MCF 10A (cell line): ENCODE measurements at places on chromosomes 4 and X.
A peak's percentile ranks its signal among the peaks of the same experiment; 100 is the strongest.

DNA sequence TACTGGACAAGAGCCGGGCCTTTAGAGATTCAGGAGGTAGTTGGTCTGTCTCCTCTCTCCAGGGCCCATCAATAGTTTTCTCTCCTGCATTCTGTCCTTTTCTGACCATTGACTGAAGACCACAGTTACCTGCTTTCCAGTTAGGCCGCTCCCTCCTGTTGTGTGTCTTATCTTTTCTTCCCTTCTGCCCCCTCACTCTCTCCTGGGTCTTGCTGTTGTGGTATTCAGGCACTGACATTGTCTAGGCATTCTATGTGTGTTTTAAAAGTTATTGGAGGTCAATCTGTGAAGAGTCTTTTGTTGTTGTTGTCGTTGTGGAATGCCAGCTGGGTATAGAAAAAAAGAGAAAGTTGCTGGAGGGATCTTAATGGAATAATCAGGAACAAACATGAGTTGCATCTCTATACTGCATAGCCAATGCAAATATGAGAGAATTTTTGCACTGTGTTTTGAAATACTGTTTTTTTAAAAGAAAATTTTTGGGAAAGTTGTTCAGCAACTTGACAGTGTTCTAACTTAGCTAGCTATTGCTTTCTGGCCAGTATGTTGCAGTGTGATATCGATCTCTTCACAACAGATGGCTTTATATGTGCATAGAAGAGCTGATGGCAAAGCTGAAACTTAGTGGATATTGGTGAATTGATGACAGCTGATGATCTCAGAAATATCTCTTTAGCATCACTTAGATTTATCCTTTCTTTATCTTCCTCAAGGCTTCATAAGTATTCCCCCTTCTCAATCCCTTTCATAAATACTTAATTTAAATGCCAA is 240.7 kb downstream of the C4orf33 start:
- DNase-seq, result no peak

GRCh38 chrX:18377796-18378195 is 23.3 kb upstream of the SCML2 start:
- DNase-seq, result peak; percentile 37

GRCh38 chr4:173464481-173464880 is 65.5 kb downstream of the HAND2 start:
- no peak for DNase-seq

- no peak for DNase-seq
Measured at GRCh38 chrX:31603411-31604120, 531.7 kb upstream of the FTHL17 start.

DNA sequence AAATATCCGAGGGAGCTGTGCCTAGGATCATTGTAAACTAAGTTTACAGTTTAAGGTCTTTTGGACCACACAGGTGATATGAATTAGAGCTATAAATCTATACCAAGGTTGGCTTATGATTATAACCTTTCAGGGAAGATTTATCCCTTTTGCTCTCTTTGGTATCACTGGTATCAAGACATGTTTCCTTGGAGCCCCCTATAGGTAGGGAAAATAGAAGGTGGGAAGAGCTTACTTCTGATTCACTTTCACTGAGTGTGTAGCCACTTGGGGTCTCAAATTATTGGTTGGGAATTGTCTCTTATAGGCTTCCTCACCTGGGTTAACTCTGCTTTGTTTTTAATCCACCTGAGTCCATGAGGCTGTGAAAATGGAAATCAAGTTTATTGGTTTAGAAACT is 262.1 kb upstream of the NR3C2 start:
- DNase-seq, result no peak

DNA sequence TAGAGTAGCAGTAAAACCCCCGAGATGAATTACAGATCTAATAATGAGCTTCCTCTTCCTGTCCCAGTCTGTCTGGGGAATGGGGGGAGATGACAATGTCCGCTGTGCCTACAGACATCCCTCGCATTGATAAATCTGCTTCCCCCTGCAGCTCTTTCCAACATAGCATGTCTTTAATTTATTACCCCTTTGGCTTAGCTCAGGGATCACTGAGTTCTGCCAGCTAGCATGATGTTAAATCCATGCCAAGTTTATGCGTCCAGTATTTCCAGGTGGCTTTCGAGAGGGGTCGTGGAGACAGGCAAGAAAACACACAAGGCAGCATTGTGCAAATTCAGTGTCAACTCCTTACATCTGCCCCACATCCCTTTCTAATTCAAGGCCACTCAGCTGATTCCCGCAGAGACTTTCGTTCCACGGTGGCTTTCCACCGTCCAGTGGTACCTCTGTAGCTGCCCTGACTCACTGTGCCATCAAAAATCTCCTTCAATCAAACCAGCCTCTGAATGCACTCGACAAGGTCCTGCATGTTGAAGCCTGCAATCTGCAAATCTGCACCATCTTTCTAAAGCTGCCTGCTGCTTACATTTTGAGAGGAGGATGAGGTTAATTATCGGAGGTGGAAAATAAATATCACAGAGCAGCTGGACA is 75.1 kb downstream of the MXRA5 start:
- DNase-seq, result peak; percentile 30

- DNase-seq, result no peak
Measured at GRCh38 chr4:8709729-8710360, 117.3 kb downstream of the CPZ start.

GRCh38 chr4:94649381-94650133 is 108.2 kb upstream of the BMPR1B start:
- DNase-seq, result peak; percentile 60

GRCh38 chr4:184357772-184358171 is 116.6 kb downstream of the IRF2 start:
- DNase-seq, result no peak

GRCh38 chrX:44344194-44344593 is 722 bp upstream of the EFHC2 start:
- no peak for DNase-seq

DNA sequence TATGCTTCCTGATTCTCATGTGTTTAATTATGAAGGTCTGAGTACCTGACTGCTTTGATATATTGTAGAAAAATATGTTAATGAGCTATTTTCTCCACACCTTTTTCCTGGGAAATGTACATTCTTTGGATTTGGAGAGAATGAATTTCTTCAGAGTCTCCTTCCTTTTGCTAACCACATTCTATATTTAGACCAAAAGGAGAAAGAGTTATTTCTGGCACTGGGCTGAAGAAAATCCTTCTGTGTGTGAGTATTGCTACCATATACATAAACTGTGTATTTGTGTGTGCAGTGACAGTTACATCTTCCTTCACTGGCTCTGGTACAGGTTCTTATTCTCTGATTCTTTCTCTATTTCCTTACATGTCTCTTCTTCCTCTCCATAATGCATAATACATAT is 44.5 kb upstream of the PGRMC2 start:
- no peak for DNase-seq

GRCh38 chrX:2299871-2300270 is 200.9 kb downstream of the DHRSX start:
- DNase-seq, result no peak

- no peak for DNase-seq
Measured at GRCh38 chr4:173405840-173406606, 7.1 kb upstream of the SCRG1 start.

DNA sequence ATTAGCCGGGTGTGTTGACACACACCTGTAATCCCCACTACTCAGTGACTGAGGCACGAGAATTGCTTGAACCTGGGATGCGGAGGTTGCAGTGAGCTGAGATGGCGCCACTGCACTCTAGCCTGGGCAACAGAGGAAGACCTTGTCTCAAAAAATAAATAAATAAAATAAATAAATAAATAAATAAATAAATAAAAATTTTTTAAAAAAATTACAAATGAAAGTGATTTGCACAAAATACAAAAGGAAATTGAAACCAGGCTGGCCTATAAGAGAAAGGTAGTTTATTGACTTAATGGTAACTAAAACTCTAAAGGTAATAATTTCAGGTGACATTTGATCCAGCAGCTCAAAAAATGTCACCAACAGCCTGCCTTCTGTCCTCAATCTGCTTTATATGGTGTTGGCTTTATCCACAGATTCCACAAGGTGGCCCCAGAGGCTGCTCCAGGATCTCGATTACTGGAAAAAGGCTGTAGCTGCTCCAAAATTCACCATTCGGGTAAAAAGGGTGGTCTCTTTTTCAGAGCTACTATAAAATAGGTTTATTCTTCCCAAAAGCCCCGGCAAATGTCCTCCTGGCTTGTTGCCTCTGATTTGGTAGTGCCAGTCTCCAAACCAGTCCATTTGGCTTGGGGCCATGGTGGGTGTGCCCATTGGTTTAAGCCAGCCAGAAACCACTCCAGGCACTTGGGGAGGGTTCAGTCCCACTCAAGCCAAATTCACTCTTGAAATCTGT is 61.4 kb upstream of the TRIM2 start:
- DNase-seq, result peak; percentile 79

DNA sequence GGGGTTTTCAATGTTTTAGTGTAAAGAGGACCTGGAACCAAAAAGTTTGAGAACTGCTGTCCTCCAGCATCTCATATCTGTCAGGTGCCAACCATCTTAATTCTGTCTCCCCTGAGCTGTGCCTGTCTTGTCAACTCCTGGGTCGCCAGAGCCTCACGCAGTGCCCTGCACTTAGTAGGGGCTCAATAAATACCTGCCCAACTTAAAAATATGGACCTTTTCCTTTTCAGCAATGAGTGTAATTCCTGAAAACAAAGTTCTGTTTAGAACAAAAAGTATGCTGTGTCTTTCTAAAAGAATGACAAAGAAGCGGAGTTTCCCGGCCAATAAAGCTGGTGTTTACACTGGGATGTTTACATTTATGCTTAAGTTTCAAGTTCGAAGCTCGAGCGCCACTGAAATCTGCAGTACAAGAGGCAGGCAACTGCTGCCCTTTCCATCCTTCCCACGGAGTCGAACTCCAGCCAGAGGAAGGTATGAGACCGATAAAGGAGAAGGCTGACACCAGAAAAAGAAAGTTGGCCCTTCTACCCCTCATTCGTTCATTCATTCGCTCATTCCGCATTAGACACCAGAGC is 1.1 kb upstream of the HTATSF1 start:
- no peak for DNase-seq

DNA sequence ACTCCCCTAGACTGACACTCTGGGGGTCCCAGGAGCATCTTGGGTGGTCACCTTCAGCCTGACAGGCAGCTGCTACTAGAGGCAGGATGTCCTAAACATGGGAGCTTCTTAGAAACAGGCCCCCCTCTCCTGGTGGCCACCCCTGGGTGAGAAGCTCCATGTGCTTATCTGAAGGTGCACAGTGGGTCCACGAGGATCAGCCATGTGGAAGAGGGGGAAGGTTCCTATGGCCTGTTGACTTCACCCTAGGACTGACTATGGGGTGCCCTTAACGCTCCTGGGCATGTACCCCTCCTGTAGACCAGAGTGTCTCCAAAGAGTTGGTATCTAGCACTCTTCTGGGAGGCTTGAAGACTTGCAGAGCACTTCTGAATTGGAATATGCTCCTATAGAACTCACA is 22.9 kb upstream of the WDR1 start:
- DNase-seq, result no peak

DNA sequence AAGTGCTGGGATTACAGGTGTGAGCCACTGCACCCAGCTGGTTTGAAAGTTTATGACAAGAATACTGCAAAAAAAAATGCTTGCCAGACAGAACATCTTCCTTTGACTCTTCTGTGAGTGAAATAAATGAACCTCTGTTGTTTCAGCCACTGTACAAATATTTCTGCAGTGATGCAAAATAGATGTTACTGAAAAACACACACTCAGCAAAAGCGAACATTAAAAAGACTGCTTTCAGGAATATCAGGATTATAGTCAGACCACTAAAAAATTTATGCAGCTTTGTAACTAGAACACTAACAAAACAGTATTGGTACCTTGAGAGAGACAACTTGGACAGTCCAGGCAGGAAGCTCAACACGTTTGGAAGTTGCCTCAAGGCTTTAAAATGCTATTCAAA is 16.9 kb upstream of the SEPSECS start:
- DNase-seq, result no peak

DNA sequence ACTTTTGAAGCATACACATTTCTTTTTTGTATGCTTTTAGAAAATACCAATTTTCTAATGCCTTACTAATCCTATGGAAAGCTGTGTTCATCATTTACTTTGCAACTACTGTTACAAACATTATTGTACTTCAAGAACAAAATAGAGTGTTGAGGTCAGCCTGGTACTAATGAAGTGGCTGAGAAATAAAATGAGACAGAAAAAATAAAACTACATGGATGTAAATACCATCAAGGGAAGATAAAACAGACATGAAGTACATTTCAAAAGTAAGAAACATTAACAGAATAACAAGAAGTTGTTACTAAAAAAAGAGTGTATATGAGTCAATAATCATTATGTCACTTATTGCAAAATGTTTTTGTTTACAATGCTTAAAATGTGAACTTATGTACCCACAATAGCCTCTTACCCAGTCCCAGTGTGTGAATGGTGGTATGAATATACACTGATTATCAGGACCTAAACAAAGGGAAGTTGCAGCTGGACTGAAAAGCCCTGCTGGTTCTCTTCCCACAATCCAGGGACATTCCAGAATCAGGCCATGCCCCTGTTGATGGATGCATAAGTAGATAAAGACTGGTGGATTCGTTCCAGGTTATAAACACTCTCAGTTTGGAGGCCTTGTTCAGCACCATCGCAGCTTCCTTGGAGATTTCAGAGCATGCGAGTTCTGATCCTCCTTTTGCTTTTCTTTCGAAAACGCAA is 2.4 kb upstream of the CSN3 start:
- no peak for DNase-seq

DNA sequence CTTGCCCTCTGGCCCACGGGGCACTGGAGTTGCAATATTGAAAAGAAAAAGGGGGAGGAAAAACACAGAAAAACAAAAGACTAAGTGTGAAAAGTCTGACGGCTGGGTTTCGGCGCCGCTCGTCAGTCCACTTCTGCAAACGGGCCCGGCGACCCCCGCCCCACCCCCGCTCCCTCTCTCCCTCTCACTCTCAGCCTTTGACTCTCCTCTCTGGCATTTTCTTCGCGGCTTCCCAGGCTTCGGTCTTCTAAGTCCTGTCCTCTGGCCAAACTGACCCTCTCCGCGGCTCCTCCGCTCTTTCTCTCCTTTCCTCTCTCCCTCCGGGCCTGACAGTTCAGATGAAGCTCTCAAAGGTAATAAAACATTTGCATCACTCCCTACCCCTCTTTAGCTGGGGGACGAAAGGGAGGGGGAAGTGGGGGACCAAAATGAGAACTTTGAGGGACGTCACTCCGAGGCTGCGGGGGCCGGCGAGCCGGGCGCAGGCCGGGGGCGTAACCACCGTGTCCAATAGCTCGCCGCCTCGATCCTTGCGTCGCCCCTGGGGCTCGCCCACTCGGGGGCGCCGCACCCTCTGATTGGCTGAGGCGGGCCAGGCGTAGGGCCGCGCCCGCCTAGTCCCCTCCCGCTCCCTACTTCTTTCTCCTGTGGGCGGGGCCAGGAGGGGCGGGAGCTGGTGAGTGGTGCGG is at the start of gene NKX6-1:
TSS of gene NKX6-1 (minus strand) at position 358 of the 689 bp plus-strand sequence. CDS start 1,064 bp downstream, outside the sequence.
- DNase-seq, result peak; percentile 85

DNA sequence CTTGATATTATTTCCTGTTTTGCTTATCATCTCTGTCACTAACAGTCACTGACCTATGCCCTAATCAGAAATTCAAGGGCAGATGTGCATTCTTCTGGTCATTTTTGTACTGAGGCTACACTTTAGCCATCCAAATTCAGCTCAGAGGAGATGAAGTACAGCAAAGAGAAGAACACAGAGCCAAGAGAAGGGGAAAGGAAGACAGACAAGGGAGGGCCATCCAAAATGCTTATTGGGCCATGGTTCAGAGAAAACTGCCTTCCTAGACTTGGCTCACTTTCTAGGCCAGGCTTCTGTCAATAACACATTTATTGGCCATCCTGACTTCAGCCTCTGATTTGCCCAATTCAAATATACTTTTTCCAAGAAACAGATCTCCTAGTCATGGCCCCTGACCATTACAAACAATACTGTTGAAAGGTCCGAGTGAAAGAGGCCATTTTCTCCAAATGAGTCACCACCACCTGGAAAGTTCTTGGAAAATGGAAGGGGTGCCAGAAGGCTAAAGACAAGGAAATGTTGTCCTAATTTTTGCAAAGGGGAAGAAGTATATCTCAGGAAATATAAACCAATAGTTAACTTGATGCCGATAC is 56.4 kb downstream of the DCX start:
- no peak for DNase-seq
